ENCODE measurements at places on chromosomes 12 and 14.

DNA sequence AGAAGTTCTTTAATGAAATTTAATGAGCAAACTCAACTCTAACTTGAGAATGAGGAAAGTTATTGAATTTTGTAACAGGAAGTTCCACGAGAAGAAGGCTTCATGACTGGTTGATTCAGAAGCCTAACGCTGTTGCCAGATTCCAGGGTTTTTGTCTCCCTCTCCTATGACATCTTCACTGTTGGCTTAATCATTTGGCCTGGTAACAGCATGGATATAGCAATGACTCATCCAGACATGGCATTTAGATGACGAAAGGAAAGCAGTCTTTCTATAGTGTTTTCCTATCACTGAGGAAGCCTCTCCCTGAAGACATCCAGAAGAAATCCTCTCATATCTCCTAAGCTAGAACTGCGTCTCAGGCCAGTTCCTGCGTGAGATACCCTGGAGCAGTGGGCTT, 9.4 kb upstream of the KCNA1 start:
- DNase-seq = no peak

DNA sequence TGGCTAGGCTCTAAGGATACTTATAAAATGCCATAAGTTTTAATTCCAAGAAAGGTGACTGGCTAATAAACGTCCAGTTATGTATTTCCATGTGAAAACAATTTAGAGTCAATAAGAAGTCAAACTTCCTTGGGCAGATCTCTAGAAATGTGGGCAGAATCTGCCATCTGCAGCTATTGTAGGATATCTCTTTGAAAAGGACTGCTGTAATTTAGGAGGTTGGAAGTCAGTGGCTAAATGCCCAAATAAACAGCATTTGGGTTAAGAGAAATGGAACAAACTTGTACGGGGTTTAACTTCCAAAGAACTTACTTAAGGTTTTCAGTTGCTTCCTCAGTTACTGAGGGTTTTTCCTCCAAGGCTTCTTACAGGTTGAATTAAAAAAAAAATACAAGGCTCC, 121.6 kb downstream of the FIGNL2 start:
- DNase-seq = peak; percentile 29

DNA sequence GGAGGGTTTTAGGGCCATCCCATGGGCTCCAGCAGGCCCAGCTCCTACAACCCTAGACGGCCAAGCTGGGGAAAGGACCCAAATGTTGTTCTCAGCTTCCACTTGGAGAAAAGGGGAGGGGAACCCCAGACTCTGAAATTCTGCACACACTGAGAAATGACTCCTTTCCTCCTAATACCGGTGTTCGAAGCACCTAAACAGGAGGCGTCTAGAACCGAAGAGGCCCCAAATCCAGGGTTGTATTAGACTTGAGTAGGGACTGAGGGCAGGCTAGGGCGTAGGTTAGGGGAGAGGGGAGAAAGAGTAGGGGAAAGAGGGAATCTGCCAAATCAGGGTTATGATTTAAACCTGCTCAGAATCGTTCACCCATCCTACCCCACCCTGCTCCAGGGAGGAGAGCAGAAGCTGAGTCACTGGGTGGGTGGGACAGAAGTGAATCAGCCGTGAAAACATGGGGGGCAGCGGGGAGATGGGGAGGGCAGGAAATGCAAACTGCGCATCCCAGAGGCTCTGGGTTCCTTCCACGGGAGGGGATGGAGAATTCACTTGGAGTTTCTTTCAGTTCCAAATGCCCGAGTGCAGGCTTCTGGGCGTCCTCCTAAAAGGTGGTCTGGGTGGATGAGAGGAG, 1.0 kb downstream of the IGFBP6 start:
- DNase-seq = peak; percentile 25

DNA sequence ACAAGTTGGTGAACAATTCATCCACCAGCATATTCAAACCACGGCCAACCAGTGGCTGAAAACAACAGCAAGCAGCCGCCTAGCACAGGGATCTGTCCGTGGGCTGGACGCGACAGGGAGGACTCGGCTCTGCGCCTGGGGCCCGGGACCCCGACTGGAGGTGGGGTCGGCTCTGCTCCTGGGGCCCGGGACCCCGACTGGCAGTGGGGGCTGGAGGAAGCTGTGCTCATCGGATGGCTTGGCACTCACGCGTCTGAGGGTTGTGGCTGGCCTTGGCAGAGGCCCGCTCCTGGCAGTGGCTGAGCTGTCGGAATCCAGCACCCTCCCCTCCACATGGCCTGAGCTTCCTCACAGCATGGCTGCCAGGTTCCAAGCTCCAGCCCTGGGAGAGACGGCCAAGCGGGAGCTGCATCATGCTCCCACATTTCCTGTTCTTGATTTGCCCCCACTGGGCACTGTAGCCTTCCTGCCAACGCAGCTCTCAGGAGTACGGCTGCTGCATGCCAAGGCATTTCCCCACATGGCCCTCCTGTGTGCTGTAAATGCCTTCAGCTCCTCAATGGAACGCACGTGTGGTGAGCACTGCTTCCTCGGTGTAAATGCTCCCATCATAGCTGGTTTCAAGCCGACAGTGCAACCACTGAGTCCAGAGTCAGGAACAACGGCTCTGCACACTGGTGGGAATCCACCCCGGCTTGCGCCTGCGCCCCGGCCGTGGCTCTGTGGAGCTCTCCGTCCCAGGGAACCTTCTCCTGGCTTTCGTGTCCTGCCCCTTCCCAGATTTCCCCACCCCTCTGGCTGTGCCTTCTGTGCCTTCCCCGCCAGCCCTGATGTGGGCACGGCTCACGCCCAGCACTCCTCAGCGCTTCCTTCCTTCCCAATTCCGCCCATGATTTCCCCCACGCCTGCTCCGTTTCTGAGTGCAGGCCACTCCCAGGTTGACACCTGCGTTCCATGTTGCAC, 7.3 kb upstream of the GALNT9 start:
- no peak for DNase-seq

- DNase-seq = no peak
Measured at GRCh38 chr12:118368821-118369220, 3.9 kb downstream of the TAOK3 start.

DNA sequence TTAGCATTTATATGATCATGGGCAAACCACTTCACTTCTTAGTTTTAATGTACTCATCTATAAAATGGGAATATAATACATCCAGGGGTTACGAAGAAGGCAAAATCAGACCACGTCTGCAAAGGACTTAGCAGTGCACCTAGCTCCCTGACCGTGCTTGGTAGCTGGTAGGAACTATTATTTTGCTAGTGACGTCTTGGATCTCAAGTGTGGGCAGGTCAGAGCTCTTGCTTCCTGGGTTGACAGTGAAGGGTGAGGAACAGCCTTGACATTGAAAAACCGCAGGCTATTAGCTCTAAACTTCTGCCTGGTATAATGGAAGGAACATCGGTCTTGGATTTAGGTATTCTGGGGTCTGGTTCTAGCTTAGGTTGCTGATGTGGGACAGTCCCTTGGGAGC, 89.3 kb upstream of the MED13L start:
- DNase-seq = no peak

DNA sequence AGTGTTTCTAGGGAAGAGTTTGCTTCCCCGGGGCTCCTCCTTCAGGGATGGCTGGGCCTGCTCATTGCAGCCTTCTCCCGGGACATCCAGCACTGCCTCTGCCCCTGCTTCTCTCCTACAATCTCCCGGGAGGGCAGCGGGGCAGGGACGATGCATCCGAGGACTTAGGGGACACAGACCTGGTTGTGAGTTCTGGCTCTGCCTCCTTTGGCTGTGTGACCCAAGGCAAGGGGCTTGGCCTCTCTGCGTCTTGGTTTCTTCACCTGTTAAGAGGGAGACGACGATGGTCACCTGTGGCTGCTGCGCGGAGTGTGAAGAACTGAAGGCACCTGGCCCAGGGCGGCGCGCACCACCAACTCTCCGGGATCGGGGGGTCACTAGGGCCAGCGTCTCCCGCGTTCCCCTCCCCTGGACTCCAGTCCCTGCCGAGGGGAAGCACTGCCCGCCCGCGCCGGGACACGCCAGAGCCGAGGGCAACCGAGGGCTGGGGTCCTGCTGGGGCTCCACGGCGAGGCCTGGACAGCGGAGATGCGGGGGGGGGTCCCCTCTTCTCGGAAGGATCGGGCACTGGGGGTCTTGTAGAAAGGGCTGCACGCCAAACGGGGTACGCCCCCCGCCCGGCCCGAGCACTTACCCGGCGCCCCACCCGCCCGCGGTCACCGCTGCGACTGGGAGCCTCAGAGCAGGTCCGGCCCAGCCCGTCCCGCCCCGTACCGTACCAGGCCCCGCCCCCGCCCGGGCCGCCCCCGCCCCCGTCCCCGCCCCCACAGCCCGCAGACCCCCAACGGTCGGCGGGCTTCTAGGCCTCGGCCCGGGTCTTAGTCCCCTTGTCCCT, at the start of gene HVCN1:
Gene HVCN1, minus strand, starts transcription at position 670 of the 835 bp plus-strand sequence. CDS start 5,870 bp downstream, outside the sequence.
- peak; percentile 61 for DNase-seq

- no peak for DNase-seq
Measured at GRCh38 chr12:118302053-118302452, 70.7 kb downstream of the TAOK3 start.

DNA sequence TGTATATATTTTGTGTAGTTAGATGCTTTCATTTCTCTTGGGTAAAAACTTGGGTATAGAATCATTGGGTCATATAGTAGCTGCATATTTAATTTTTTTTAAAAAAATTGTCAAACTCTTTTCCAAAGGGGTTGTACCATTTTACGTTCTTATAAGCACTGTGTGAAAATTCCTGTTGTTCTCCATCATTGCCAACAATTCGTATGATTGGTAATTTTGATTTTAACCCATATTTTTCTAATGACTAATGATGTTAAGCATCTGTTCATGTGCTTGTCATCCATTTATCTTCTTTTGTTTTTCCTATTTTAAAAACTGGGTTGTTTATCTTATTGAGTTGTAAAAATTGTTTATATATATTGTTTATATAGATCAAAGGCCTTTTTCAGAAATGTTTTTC, 77.4 kb downstream of the OTOGL start:
- DNase-seq = no peak

DNA sequence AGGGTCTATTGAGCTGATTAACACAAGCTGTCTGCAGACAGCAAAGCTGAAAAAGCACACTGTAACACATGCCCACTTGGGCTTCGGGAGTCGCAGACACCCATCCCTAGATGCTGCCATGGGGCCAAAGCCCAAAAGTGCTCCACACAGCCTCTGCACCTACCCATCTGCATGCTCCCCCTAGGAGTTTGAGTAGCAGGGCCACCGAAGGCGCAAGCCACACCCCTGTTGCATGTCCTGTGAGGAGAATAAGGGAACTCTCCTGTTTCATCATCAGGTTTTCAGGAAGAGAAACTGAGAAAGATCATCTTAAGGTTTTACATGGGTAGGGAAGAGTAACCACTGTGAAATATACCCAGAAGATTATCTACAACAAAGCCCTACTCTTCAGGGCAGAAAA, 5.6 kb upstream of the ST8SIA1 start:
- no peak for DNase-seq

DNA sequence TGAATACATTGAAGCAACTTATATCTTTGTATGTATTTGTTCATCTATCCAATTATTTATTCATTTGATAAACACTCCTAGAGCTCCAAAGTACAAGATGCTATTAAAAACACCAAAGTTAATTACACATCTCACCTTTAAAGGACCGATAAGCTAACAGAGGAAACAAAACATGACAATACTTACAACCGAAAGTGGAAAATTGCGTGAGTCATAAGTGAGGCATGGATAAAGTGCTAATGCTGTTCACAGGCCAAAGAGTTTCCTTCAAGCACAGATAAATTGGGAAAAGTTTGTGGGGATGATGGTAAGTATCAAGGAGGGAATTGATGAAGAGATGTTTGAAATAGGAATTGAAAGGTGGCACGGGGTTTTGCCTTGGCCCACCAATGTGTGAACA, 172.8 kb upstream of the KITLG start:
- DNase-seq = no peak

- DNase-seq = no peak
Measured at GRCh38 chr12:127731657-127732056, 535.3 kb upstream of the TMEM132C start.

- DNase-seq = no peak
Measured at GRCh38 chr14:68623826-68624225, 169.0 kb downstream of the ZFP36L1 start.

GRCh38 chr14:102906616-102907302, 15.7 kb upstream of the AMN start:
- no peak for DNase-seq

- DNase-seq = no peak
Measured at GRCh38 chr12:94560431-94561221, 89.7 kb downstream of the TMCC3 start.

GRCh38 chr12:64610660-64611340, 505 bp downstream of the RASSF3 start:
- peak; percentile 68 for DNase-seq

DNA sequence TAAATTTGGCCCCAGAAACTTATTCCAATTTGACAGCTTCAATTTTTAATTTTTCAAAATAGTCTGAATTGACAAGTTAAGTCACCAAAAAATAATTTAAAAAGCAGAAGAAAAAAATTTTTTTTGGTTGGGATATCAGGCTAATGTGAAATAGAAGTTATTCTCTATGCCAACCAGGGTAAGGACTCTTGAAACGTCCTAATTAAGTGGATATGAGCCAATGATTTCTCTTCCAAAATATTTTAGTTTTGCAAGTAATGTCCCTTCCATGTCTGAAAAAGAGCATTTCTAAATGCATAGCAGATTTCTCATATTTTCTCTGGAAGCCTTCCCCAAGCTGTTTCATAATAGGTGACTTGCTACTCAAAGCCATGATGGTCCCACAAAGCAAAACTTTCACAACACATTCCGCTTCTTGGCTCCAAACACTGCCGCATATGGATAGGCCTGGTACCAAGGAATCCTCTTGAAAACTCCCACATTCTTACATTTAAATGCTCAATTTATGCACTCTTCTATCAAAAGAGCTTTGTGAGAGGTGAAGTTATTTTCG, 65.1 kb downstream of the SIX6 start:
- no peak for DNase-seq

DNA sequence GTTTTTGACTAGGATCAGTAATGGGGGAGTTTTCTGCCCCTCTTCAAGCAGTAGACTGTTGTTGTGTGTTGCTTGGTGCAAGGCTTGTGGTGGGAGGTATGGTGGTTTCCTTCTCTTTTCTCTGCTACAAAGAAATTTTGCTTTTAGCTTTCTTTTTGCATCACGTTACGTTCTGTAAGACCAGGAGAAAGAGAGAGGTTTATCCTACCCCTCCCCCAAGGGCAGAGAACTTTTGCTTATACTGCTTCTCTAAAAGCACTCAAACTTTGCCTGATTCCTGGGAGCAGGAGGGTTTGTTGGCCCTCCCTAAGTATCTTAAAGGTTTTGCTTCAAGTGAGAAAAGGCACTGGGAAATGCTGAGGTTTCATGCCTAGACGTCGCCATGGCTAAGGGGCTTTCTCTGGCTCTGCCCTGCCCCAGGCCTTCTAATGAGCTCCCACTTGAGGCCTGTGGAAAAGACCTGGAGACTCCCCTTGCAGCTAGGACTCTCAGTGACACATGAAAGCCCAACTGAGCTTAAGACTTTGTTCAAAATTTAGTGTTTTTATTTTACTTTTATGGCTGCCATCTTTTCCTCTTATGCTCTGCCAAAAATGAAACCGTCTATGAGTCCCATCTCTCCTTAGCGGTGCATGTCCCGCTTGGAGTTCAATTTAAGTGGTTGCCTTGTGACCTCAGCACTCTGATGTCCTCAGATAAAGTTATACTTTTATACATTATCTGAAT, 49.2 kb downstream of the EIF2S3B start:
- no peak for DNase-seq

GRCh38 chr12:2453761-2454090, 341.0 kb upstream of the FKBP4 start:
- DNase-seq = no peak

- DNase-seq = no peak
Measured at GRCh38 chr12:64139021-64139420, 83.1 kb downstream of the KICS2 start.

Data from kidney (tissue), 22 donors.